ENCODE measurements at places on chromosomes 6 and 20. TPM values are rescaled to one million over a fixed set of nuclear protein-coding genes. Genes with fewer than 3 reads are reported as not detected.

GRCh38 chr6:57017841-57018240, 28.7 kb upstream of the KIAA1586 start:
- DNase-seq: no peak

DNA sequence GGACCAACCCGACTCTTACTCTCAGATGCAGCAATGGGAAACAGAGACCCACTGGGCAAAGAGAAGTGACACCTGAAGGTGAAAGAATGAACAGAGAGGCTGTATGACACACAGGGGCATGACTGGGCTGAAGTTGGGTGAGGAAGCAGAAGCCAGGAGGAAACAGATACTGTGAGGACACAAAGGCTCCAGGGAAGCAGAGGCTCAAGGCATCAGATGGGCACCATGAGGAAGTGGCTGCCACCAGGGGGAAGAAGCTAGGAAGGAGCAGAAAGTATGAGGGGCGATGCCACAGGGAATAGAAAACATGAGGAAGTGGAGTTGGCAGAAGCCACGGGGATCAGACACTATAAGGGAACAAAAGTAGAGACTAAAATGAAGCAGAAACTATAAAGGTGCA, 30.9 kb upstream of the OCSTAMP start:
- DNase-seq: no peak

DNA sequence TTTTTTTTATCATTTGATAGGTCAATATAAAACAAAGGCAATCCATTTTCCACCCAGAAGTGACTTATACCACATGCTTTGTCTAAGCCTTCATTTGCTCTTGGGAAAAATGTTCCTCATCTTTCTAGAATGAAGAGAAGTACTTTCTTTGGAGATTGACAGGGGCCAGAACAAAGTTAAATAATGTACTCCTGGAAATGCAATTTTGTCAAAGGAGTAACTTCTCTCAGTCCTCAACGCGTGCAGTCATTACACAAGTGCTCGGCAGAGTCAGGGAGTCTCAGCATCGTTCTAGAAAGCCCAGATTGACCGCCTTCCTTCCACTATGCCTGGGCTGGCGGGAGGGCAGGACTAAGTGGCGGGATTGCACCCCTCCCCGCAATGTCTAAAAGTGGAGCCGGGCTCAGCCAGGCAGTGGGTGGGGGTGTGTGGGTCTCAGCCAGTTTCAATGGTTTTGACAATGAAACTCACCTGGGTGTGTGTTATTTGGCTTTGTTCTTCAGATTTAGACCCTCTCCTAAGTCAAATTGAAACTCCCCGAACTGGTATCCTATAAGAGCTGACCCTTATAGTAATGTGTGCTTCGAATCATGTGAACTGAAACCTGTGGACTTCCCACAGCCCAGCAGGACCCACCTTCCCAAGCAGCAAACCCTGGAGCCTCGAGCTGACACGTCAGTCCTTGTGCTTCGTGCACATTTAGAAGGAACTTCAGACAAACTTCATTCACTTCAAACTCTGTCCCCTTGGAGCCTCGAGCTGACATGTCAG, 63.2 kb upstream of the DUSP22 start:
- no peak for DNase-seq

DNA sequence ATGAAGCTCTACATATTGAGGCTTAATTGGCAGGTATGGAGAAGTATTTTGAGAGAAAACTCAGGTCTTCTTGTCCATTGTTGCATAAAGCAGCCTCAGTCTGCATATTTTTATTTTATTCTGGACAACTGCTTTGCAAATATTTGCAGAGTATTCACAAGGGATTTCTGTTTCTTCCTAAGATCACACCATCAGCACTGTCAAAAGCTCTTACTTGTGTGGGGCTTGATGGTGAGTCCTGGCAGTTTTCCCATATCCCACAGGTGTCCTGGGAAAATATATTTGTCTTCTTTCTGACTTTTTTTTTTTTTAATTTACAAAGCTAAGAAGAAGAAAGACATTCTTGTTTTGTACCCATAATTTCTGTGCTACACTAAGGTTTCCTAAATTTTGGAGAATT, 16.9 kb upstream of the MLIP start:
- no peak for DNase-seq

DNA sequence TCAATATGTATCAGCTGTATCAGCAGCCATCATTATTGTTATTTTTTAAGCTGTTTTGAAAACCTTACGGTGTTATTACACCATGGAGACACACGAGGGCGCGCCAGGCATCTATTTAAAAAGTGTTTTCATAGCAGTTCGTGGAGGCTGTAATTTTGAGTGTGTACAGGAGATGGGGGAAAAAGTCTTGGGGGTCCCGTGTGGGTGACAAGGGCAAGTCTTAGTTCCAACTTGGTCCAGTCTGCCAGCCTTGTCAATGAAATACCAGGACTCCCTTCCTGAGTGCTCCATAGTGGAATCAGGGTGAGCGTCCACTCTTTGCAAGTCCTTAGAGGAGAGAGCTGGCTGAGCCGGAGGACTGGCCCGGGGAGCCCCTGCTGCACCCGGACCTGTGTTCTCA, 43.3 kb downstream of the SLC2A10 start:
- DNase-seq: peak; percentile 95

The RANBP9 gene
- total RNA-seq: 22.7 TPM

The CYP24A1 gene
- total RNA-seq: not detected

The POFUT1 gene
- 66.6 TPM for total RNA-seq

Measured in SJCRH30 (cell line).